ENCODE measurements at places on chromosomes 11 and 22. TPM values are rescaled to one million over a fixed set of nuclear protein-coding genes. Genes with fewer than 3 reads are reported as not detected.

ELFN2 gene
- 0.98 TPM for total RNA-seq

GVQW3 gene
- 4.3 TPM for total RNA-seq

MPPED2 gene
- 4.9 TPM for total RNA-seq

DNA sequence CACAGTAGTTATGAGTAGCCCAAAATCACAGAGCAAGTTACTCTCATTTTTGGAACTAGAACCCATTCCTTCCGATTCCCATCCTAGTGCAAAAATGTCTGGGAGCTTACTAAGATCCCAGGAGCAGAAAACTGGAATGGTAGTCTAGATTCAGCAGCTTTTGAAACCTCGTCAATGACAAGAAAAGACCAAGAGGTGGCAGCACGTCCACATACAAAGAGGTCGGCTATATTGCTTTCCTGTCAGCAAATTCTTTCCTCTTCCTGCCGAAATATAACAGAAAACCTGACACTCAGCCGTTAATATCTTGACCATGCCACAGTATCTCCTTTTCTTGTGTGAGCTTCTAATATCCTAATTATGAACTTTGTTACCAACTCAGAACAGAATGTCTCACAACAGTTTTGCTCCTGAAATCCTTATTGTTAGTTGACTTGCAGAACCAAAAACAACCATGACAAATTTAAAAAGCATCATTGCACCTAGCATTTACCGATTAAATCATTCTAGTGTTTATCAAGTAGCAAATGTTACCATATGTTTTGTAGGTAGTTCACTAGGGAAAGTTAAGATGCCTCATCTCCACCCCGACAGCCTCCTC, 92.8 kb upstream of the OR9G4 start:
- H3K27me3 ChIP-seq = no peaks in the 10 kb centered on the region
- H3K4me3 ChIP-seq = no peak overlapping the region
- DNase-seq = peak; percentile 12
- peaks cover 3% of the 10 kb centered on the region for H3K4me1 ChIP-seq
- H3K36me3 ChIP-seq = no peaks in the 10 kb centered on the region
- no peak overlapping the region for H3K27ac ChIP-seq

DNA sequence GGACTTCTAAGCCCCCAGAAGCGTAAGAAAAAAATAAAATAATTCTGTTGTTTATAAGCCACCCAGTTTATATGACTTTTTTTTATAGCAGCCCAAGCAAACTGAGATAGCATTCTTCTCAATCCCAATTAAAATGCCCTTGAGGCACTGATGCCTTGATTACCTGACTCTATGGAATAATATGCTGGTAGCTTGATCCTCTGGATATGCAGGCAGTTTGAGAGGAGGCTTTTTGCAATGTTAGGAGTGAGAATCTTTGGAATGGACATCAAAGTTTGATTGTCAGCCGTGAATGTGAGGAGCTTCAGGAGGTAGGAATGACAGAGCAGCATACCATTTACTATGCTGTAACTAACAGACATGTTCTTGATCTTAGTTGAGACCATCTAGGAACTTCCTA, 275.6 kb downstream of the AASDHPPT start:
- H3K36me3 ChIP-seq = no peaks in the 10 kb centered on the region
- DNase-seq = no peak
- H3K27me3 ChIP-seq = no peaks in the 10 kb centered on the region
- H3K27ac ChIP-seq = no peak overlapping the region
- no peak overlapping the region for H3K4me3 ChIP-seq
- no peaks in the 10 kb centered on the region for H3K4me1 ChIP-seq

GRCh38 chr11:75557666-75558494, 4.2 kb upstream of the SERPINH1 start:
- no peak for DNase-seq
- peak overlapping the region; percentile 28 for H3K27ac ChIP-seq
- no peaks in the 10 kb centered on the region for H3K27me3 ChIP-seq
- H3K4me3 ChIP-seq = no peak overlapping the region

DNA sequence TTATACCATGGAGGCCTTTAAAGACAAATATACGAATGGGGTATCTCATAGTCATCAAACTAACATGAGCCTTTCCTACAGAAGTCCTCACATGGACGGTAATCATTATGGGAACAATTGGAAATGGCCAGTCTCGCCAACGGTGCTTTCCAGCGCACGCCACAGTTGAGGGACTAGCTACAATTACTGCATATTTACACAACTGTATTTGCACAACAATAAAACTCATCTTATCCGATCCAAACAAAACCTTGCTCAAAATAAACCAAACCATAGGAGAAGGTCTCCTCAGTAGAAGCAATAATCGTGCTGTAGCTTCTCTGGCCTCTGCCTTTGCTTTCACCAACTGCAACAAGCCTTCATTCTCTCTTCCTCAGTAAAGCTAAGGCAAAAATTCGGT, 5.9 kb downstream of the CADM1 start:
- no peaks in the 10 kb centered on the region for H3K36me3 ChIP-seq
- no peak for DNase-seq
- peaks cover 9% of the 10 kb centered on the region for H3K4me1 ChIP-seq
- no peaks in the 10 kb centered on the region for H3K27me3 ChIP-seq

GRCh38 chr22:47238690-47239473, 476.4 kb downstream of the TBC1D22A start:
- H3K27ac ChIP-seq = no peak overlapping the region
- no peaks in the 10 kb centered on the region for H3K27me3 ChIP-seq
- no peaks in the 10 kb centered on the region for H3K36me3 ChIP-seq
- no peaks in the 10 kb centered on the region for H3K4me1 ChIP-seq
- no peak for DNase-seq
- H3K4me3 ChIP-seq = no peak overlapping the region

DNA sequence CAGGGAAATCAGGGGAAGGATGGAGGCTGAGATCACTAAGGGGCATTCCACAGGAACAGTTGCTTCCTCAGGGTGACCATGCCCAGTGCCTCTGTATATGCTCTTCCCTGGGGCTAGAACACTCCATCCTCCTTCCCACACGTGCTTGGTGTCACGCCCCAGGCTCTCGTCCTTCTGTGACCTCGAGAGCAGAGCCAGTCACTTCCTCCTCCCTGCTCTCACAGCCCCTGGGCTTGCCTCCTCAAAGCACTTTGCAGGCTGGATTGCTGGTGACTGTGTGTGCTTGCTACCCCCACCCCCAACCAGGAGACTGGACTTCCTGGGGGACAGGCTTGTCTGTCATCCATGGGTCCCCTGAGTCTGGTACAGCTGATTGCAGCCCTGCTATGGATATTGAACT, 56.5 kb upstream of the AMPD3 start:
- no peaks in the 10 kb centered on the region for H3K36me3 ChIP-seq
- H3K27ac ChIP-seq = no peak overlapping the region
- H3K4me1 ChIP-seq = no peaks in the 10 kb centered on the region
- DNase-seq = no peak
- no peak overlapping the region for H3K4me3 ChIP-seq
- H3K27me3 ChIP-seq = no peaks in the 10 kb centered on the region

DNA sequence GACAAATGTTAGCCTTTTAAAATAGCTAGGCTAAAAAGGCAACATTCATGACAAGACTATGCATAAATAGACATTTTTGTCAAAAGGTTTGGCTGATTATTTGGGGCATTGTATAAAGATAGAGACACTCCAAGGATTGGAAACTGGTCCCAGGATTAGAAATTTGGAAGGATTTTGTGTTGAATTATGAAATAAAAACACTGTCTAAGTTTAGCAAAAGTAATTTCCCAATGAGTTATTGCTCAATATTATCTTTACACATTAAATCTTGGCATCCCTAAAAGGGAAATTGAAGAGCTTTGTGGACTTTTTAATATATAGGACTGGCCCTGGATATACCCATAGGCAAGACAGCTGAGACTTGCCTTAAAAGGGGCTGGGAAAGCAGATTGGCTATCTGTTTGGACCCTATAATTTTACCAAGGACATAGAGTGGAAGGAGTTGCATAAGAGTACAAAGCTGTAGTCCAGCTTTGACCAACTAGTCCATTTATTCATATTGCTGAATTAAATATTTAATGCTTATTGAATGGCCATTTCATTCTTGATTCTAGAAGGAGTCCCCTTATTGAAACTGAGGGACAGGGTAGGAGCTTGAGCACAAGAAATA, 382.7 kb downstream of the METTL15 start:
- no peak for DNase-seq
- no peaks in the 10 kb centered on the region for H3K4me1 ChIP-seq
- H3K27ac ChIP-seq = no peak overlapping the region
- H3K4me3 ChIP-seq = no peak overlapping the region
- H3K36me3 ChIP-seq = no peaks in the 10 kb centered on the region

DNA sequence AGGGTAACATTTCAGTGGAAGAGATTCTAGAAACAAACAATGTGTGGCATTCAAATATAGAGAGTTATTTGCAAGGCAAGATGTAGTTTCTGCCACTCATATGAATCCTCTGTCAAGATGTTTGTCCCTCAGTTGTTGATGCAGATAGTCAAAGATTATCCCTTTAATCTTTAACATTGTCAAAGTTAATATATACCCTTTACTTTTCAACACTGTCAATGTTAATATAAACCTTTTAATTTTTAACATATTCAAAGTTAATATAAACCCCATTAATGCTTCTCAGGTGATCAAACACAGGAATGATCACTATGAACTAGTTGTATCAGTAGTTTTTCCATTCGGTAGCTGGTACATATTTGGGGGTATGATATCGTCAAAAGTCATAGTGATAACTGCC, 51.9 kb upstream of the PICALM start:
- H3K36me3 ChIP-seq = no peaks in the 10 kb centered on the region
- H3K4me1 ChIP-seq = no peaks in the 10 kb centered on the region
- H3K27me3 ChIP-seq = no peaks in the 10 kb centered on the region

GRCh38 chr11:62843466-62843865, 4.1 kb upstream of the WDR74 start:
- H3K4me3 ChIP-seq = no peak overlapping the region
- H3K27me3 ChIP-seq = no peaks in the 10 kb centered on the region
- H3K4me1 ChIP-seq = peaks cover 4% of the 10 kb centered on the region
- no peak for DNase-seq

DNA sequence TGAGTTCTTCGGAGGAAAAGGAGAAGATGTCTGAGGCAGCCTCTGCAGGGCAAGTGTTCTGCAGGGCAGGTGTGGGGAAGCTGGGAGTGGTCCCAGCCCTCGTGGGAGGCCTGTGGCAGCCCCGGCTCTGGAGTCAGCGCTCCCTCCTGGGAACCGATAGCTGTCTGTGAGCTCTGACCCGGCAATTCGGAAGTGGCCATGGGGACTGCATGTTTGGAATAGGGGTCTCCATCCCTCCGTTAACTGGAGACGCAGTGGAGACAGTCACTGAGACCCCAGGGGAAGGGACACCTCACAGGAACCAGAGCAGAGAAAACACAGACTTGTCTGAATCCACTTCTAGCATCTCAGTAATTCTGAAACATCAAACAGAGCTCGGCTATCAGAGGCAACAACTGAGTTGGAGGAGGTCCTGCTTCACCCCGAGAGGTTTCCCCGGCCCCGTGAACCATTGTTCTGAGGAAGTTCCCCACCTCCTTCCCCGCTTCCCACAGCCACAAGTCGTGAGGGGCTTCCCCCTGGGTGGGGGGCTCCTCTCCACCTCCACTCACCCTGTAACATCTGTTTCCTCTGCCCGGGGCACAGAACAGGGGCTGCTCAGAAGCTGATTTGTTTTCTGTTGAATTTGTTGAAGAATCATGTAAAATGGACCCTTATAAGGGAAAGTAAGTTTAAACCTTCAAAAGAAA, 99.6 kb downstream of the BRD1 start:
- H3K4me1 ChIP-seq = no peaks in the 10 kb centered on the region
- no peak overlapping the region for H3K27ac ChIP-seq
- no peak for DNase-seq
- H3K4me3 ChIP-seq = no peak overlapping the region
- H3K36me3 ChIP-seq = no peaks in the 10 kb centered on the region

- H3K4me3 ChIP-seq = no peak overlapping the region
- H3K36me3 ChIP-seq = no peaks in the 10 kb centered on the region
- H3K27me3 ChIP-seq = no peaks in the 10 kb centered on the region
- no peak overlapping the region for H3K27ac ChIP-seq
- DNase-seq = no peak
Observed at GRCh38 chr11:8389029-8389996, 125.6 kb upstream of the LMO1 start.

DNA sequence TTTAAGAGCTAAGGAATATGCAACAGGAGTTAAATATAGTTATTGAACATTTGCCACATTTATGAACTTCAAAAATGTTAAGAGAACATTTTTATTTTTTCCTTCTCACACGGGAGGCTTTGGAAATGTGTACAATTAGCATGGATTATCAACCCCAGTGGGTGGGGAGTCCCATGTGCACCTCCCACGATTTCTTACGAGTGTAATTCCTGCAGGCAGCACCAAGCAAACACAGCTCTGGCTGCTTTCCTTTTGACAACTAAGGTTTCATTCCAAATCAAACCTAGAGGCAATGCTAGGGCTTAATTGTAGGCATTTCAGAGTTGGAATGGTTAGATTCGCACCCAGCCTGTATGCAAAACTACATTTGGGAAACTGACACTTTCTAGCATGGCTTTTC, 460.9 kb downstream of the METTL15 start:
- DNase-seq = no peak
- H3K4me3 ChIP-seq = no peak overlapping the region
- no peaks in the 10 kb centered on the region for H3K4me1 ChIP-seq
- H3K27ac ChIP-seq = no peak overlapping the region

DNA sequence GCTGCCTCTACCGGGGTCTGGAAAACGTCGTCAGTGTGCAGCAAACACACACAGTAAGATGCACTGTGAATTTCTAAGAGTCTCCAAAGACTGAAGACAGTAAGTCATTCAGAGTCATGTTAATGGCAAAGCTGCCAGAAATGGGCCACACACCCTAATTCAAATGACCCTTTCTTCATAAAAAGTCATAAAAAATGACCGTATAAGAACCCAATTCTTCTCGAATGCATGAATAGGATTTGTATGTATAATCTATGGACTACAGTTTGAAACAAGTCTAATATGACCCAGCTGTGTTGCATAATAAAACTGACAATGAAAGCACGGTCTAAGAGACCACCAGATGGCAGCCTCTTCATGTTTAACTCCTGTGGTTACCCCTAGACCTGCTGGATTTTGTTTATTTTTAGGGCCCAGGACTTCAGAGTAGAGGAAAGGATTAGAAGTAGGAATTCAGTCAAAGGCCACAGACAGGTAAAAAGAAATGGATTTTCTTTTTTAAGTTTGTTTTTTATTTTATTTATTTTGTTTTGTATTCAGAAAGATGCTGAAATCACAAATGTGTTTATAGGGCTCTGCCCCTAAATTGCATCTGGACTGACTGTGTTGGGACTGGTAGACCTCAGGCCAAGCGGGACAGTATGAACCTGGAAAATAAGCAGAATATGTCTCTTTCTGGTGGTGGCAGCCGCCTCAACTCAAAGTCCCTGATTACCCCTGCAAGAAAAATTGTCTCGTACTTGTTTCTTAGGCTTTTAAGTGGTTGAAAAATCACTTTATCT, 32.1 kb upstream of the SLC5A12 start:
- no peaks in the 10 kb centered on the region for H3K27me3 ChIP-seq
- H3K27ac ChIP-seq = no peak overlapping the region
- H3K4me1 ChIP-seq = no peaks in the 10 kb centered on the region
- no peak for DNase-seq
- no peak overlapping the region for H3K4me3 ChIP-seq

- peaks cover 5% of the 10 kb centered on the region for H3K4me1 ChIP-seq
- peak; percentile 57 for DNase-seq
- no peaks in the 10 kb centered on the region for H3K36me3 ChIP-seq
- H3K27me3 ChIP-seq = no peaks in the 10 kb centered on the region
- H3K4me3 ChIP-seq = no peak overlapping the region
Observed at GRCh38 chr11:67545280-67545679, 22.0 kb upstream of the CABP2 start.

- H3K27me3 ChIP-seq = no peaks in the 10 kb centered on the region
- DNase-seq = no peak
- H3K4me1 ChIP-seq = no peaks in the 10 kb centered on the region
- no peaks in the 10 kb centered on the region for H3K36me3 ChIP-seq
- no peak overlapping the region for H3K27ac ChIP-seq
Observed at GRCh38 chr22:26884921-26885320, 227.5 kb downstream of the MIAT start.

Data from pancreas (tissue), 10 donors.